Naive thymus-derived CD8-positive, alpha-beta T cell (primary cell): ENCODE measurements at places on chromosomes 7 and 10. TPM values are rescaled to one million over a fixed set of nuclear protein-coding genes. Genes with fewer than 3 reads are reported as not detected.

DNA sequence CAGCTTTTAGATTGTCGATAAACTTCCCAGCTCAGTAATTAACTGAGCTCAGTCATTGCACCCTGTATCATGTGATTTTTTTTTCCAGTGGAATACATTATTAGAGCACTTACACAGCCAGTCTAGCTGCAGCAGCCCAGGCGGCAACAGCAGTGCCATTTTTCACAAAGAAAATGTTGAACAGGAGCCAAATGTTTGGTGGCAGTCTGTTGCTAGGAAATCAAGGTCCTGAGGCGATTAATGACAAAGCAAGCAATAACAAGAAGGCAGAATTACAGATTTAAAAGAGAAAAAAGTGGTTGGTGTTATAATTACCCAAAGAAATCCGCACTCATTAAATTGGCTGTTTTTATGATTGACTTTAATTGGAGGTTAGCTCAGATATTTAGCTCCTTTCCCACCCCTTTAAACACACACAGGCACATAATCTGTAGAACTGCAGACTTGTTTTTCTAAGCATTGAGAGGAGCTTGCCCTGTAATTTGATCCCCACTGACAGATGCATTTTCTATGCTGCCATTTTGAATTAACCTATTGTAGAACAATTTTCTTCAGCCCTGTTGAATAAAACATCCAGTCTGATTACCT, 267.4 kb downstream of the ADK start:
- no peak for DNase-seq

DNA sequence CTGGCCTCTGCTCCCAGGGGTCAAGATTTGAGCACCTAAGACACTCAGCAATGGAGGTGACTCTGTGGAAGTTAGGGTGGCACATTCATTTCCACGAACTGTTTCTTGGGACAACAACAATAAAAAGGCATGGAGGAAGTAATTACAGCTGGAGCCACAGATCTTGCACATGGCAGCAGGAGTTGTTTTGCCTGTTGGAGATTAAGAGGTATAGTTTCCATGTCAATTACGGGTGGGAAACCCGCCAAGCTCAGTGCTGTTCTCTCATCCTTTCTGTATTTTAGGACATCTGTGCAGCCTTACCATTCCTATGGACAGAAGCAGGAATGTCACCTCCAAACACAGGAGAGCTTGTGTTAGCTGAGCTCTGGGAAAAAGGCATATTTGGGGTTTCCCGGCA, 201.2 kb downstream of the SNX10 start:
- DNase-seq, result no peak

The CFAP43 gene
- not detected for polyA plus RNA-seq

DNA sequence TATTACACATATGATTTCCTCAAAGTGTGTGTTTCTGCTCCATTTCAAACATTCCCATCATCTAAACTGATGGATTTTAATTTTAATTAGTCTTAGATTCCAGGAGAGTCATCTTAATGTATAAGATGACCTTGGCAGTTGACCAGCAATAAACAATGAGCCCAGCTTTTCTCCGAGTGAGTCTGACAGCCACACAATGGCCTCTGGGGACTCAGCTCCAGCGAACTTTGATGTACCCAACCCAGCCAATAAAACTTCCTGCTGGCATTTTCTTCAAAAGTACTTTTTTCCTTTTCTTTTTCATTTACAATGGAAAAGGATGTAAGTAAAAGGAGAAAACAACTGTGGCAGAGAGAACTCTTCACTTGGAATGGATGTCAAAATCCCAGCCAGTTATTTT, 139.1 kb upstream of the CTBP2 start:
- DNase-seq, result no peak

DNA sequence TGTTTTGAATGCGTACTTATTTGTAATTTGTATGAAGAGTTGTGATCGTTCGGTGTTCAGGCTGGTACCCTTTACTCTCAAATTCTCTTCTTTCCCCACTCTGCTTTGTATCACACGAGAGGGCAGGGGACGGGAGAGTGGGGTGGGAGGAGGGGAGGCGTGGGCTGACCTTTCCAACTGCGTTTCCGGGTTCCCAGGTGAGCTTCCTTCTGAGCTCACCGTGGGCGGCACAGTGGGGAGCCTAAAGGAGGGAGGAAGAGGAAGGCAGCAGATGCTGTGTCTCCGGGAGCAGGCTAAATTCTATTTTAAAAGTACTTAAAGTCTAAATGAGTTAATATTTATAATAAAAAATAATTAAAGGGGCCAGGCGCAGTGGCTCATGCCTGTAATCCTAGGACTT, 7.4 kb upstream of the XRCC2 start:
- no peak for DNase-seq

The ACBD7 gene
- not detected for polyA plus RNA-seq

The PILRA gene
- 0.35 TPM for polyA plus RNA-seq

The BICC1 gene
- not detected for polyA plus RNA-seq

GRCh38 chr7:102834999-102835398, 77.8 kb upstream of the LRRC17 start:
- DNase-seq, result no peak

The CYP3A5 gene
- 0.41 TPM for polyA plus RNA-seq

- no peak for DNase-seq
These were observed 88.0 kb downstream of the PLXDC2 start for GRCh38 chr10:19904202-19904661.

DNA sequence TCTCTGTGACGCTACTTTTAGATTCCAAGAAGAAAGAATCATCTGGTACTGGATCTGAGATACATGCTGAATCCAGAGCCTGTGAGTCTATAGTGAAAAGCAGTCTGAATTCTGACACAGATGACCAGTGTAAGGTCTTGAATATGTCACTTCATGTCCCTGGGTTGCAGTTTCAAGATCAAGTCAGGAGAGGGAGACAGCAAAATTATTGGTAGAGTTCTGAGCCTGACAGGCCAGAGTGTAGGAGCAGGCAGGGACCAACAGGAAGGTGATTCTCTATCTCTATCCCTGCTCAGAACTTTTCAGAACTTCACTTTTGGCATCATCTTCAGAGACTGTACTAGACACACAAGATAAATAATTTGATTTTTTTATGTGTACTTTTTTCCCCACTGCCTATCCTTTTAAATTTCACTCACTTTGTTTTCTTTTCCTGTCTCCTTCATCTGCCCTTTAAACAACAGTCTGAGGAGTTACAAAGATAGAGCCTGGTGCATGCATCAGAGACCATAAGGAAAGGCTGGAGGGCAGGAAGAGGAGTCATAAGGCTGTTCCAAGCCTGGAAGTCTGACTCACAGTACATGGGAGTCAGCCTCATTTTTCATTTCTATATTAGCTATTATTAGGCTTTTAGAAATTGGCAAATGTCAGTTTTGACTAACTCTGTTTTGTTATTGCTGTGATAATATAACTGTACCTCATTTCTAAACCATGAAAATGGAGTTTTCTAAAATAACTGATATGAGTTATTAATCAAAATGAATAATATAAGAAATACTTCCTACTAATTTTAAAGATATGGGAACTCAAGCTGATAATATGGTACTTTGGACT, 120.2 kb upstream of the TMEM229A start:
- DNase-seq, result no peak

- DNase-seq, result no peak
These were observed 1.9 kb upstream of the SORCS1 start for GRCh38 chr10:107166403-107166802.

The CWF19L1 gene
- 19.3 TPM for polyA plus RNA-seq

GRCh38 chr7:70829221-70830059, 302.5 kb upstream of the GALNT17 start:
- DNase-seq, result peak; percentile 48

The EPO gene
- polyA plus RNA-seq, result not detected

The ZNF804B gene
- not detected for polyA plus RNA-seq

DNA sequence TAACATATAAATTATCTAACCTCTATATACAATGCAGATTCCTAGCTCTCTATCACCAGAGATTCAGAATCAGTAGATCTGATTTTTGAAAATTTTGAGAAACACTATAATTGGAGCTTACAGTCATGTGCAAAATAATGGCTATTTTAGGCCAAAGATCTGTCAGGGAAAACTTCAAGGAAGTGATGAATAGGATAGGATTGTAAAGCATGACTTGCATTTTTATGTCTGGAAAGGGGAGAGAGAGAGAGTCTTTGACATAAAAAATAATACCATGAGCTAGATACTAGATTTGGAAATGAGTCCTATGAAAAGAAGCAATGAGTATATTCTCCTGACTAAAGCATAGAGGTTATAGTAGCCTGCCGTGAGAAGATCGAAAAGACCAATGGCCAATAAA, 181.1 kb downstream of the SDHAF3 start:
- DNase-seq, result no peak

DNA sequence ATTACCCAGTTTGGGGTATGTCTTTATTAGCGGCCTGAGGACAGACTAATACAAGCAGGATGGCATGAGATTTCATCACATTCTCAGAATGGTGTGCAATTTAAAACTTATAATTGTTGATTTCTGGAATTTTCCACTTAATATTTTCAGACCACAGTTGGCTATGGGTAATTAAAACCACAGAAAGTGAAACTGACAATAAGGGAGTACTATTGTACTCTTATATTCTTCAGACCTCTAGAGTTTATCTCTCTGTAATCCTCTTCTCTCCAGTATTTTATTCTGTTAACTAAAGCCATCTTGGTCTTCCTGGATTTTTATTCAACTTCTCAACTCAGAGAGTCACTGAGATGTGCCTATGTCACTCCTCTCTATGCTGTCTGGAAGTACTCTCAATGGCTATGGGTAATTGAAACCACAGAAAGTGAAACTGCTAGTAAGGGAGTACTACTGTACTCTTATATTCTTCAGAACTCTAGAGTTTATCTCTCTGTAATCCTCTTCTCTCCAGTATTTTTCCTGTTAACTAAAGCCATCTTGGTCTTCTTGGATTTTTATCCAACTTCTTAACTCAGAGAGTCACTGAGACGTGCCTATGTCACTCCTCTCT, 118.3 kb downstream of the PPP1R17 start:
- no peak for DNase-seq

The RPEL1 gene
- polyA plus RNA-seq, result not detected

The IGF2BP3 gene
- not detected for polyA plus RNA-seq
